Panc1 (cell line): ENCODE measurements at places on chromosomes 5 and 9. TPM values are rescaled to one million over a fixed set of nuclear protein-coding genes. Genes with fewer than 3 reads are reported as not detected.

- no peak overlapping the region for H3K4me3 ChIP-seq
- no peaks in the 10 kb centered on the region for H3K27me3 ChIP-seq
- DNase-seq = no peak
- no peaks in the 10 kb centered on the region for H3K36me3 ChIP-seq
- H3K4me1 ChIP-seq = no peaks in the 10 kb centered on the region
- H3K27ac ChIP-seq = no peak overlapping the region
These were observed 18.6 kb upstream of the ZNF366 start for GRCh38 chr5:72525816-72526215.

IL4 gene
- total RNA-seq = not detected

GRCh38 chr5:100905259-100905914, 2.3 kb upstream of the ST8SIA4 start:
- H3K4me3 ChIP-seq = no peak overlapping the region
- H3K27ac ChIP-seq = no peak overlapping the region
- H3K36me3 ChIP-seq = no peaks in the 10 kb centered on the region
- H3K4me1 ChIP-seq = peaks cover 4% of the 10 kb centered on the region

IQGAP2 gene
- 0.59 TPM for total RNA-seq

DNA sequence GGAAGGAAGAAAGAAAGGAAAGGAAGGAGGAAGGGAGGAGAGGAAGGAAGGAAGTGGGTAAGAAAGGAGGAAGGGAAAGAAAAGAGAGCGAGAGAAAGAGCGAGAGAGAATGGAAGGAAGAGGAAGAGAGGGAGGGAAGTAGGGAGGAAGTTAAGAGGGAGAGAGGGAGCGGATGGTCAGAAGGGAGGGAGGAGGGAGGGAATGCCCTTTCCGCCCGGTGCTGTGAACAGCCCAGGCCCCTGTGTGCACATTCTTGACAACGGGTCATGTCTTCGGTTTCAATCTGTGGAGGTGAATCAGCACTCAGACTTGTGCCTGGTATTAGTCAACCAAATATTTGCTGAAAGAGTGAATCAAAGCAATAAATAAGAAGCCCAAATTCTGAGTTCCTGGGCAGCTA, 39.2 kb downstream of the PRUNE2 start:
- H3K4me3 ChIP-seq = no peak overlapping the region
- H3K36me3 ChIP-seq = no peaks in the 10 kb centered on the region
- H3K27me3 ChIP-seq = no peaks in the 10 kb centered on the region
- no peaks in the 10 kb centered on the region for H3K4me1 ChIP-seq
- DNase-seq = peak; percentile 59

DNA sequence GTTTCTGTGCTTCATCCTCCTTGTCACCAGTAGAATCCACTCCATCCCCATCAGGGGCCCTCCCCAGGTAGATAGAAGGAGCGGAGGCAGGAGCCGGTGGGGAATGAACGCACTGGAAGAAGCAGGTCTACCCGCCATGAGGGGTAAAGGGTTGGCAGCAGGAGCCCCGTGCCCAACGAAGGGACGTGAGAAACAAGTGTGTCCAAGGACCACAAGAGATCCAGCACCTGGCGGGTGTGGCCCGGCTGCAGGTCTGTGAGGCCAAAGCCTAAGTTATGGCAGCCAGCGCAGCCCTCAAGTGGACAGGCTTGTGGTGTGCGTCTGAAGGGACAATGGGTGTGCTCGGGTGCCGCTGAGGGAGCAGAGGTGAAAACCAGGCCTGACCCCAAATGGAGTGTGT, 94.3 kb downstream of the IRX2 start:
- no peak for DNase-seq
- no peak overlapping the region for H3K27ac ChIP-seq
- H3K4me3 ChIP-seq = no peak overlapping the region
- no peaks in the 10 kb centered on the region for H3K4me1 ChIP-seq

DNA sequence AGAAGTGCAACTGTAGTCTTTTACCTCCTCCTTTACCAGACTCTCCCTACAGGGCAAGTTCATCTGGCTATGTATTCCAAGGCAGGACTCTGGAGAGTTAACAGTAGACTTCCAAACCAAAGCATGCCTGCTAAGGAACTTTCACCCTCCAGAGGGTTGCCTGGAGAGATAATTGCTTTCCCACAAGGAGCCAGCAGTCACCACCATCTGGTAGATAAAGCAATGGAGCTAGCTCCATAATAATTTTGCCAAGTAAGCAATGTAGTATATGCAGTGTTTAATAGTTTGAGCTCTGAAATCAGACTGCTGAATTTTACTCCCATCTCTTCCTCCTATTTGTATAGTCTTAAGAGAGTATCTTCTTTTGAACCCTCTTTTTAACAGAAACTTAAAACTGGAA, 566.8 kb upstream of the PTGER4 start:
- no peaks in the 10 kb centered on the region for H3K36me3 ChIP-seq
- H3K4me1 ChIP-seq = no peaks in the 10 kb centered on the region
- no peak overlapping the region for H3K27ac ChIP-seq
- no peak for DNase-seq
- no peaks in the 10 kb centered on the region for H3K27me3 ChIP-seq

GRCh38 chr9:38415856-38416255, 8.4 kb downstream of the IGFBPL1 start:
- H3K27me3 ChIP-seq = no peaks in the 10 kb centered on the region
- no peak overlapping the region for H3K27ac ChIP-seq
- no peaks in the 10 kb centered on the region for H3K4me1 ChIP-seq
- no peak for DNase-seq
- no peaks in the 10 kb centered on the region for H3K36me3 ChIP-seq

GRCh38 chr9:120909904-120910303, 16.7 kb downstream of the TRAF1 start:
- no peaks in the 10 kb centered on the region for H3K27me3 ChIP-seq
- no peaks in the 10 kb centered on the region for H3K36me3 ChIP-seq
- DNase-seq = no peak
- no peaks in the 10 kb centered on the region for H3K4me1 ChIP-seq
- H3K4me3 ChIP-seq = no peak overlapping the region

DNA sequence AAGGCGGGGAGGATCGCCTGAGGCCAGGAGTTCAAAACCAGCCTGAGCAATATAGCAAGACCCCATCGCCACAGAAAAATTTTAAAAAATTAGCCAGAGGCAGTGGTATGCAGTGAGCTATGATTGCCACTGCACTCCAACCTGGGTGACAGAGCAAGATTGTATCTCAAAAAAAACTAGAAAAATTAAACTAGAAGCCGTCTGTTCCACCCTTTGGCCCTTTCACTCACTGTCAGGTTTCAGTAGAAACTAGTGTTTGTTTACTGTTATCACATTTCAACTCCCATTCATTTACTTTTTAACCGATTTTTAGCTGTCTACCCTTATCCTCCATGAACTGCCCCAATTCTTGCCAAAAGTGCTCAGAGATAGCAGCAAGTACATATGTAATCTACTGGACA, 8.3 kb downstream of the UGCG start:
- DNase-seq = no peak
- H3K27me3 ChIP-seq = no peaks in the 10 kb centered on the region
- no peaks in the 10 kb centered on the region for H3K36me3 ChIP-seq
- H3K4me3 ChIP-seq = no peak overlapping the region
- H3K27ac ChIP-seq = peak overlapping the region; percentile 36

DNA sequence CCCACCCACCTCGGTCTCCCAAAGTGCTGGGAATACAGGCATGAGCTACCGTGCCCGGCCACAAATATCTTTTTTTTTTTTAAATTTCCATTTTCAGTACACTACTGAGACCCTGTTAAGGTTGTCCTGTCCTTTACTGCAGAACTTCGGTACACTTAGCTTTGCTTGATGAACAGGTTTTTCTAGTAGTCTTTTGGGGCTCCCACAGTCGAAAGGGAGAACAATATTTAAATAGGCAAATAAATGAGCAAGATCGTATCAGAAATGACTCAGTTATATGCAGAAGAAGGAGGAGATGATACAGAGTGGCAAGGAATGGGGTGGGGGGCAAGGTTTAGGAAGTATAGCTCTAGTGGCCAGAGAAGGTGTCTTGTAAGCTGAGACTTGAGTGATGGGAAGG, 52.7 kb downstream of the MSX2 start:
- peaks cover 19% of the 10 kb centered on the region for H3K27me3 ChIP-seq
- no peak for DNase-seq
- no peaks in the 10 kb centered on the region for H3K4me1 ChIP-seq

DNA sequence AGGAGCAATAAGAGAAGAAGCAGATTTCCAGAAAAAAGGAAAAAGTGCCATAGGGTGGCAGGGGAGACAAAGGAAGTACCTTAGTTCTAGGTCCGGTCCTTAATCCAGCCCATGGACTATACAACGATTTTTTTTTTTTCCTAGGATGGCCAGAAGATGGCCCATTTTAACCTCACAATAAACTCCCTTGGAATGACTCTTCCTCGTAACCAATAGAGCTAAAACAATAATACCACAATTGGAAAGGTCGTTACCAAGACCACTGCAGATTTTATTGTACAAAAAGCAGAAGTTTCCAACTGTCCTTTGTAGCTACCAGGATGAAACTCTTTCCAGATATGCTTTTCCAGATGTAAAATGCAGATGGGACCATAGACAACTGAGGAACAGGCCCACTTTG, 34.4 kb upstream of the SSBP2 start:
- H3K4me1 ChIP-seq = peaks cover 5% of the 10 kb centered on the region; the same call in 1 of the 2 replicates
- no peaks in the 10 kb centered on the region for H3K27me3 ChIP-seq
- no peak overlapping the region for H3K27ac ChIP-seq
- no peaks in the 10 kb centered on the region for H3K36me3 ChIP-seq

- no peak overlapping the region for H3K4me3 ChIP-seq
- no peaks in the 10 kb centered on the region for H3K36me3 ChIP-seq
- DNase-seq = no peak
- no peaks in the 10 kb centered on the region for H3K4me1 ChIP-seq
- H3K27me3 ChIP-seq = no peaks in the 10 kb centered on the region
These were observed 248.4 kb downstream of the PLK2 start for GRCh38 chr5:58211441-58211840.

GRCh38 chr5:109876941-109877669, 187.4 kb downstream of the MAN2A1 start:
- H3K4me3 ChIP-seq = no peak overlapping the region
- no peak for DNase-seq
- no peaks in the 10 kb centered on the region for H3K4me1 ChIP-seq
- no peaks in the 10 kb centered on the region for H3K27me3 ChIP-seq
- no peak overlapping the region for H3K27ac ChIP-seq
- H3K36me3 ChIP-seq = no peaks in the 10 kb centered on the region

SLC34A1 gene
- not detected for total RNA-seq

GRCh38 chr5:83653669-83654068, 67.0 kb downstream of the HAPLN1 start:
- H3K27me3 ChIP-seq = no peaks in the 10 kb centered on the region
- no peak overlapping the region for H3K27ac ChIP-seq
- no peak for DNase-seq
- no peaks in the 10 kb centered on the region for H3K4me1 ChIP-seq
- no peak overlapping the region for H3K4me3 ChIP-seq

RMRP gene
- 29,896 TPM for total RNA-seq

GRCh38 chr5:169728-170094, 21.6 kb upstream of the LRRC14B start:
- no peak overlapping the region for H3K27ac ChIP-seq
- no peaks in the 10 kb centered on the region for H3K27me3 ChIP-seq
- peaks cover 9% of the 10 kb centered on the region; the same call in 1 of the 2 replicates for H3K4me1 ChIP-seq

- no peaks in the 10 kb centered on the region for H3K4me1 ChIP-seq
- no peak overlapping the region for H3K4me3 ChIP-seq
- no peaks in the 10 kb centered on the region for H3K36me3 ChIP-seq
- H3K27me3 ChIP-seq = no peaks in the 10 kb centered on the region
- no peak overlapping the region for H3K27ac ChIP-seq
- no peak for DNase-seq
These were observed 14.1 kb upstream of the MARCOL start for GRCh38 chr5:148224117-148224742.

- H3K36me3 ChIP-seq = no peaks in the 10 kb centered on the region
- no peak for DNase-seq
- no peaks in the 10 kb centered on the region for H3K27me3 ChIP-seq
- H3K4me1 ChIP-seq = no peaks in the 10 kb centered on the region
- no peak overlapping the region for H3K27ac ChIP-seq
These were observed 405.4 kb downstream of the DMAC1 start for GRCh38 chr9:7394002-7394774.

- H3K4me3 ChIP-seq = no peak overlapping the region
- DNase-seq = no peak
- no peaks in the 10 kb centered on the region for H3K27me3 ChIP-seq
- H3K36me3 ChIP-seq = no peaks in the 10 kb centered on the region
These were observed 100.8 kb downstream of the CTNND2 start for GRCh38 chr5:11803436-11803835.

DNA sequence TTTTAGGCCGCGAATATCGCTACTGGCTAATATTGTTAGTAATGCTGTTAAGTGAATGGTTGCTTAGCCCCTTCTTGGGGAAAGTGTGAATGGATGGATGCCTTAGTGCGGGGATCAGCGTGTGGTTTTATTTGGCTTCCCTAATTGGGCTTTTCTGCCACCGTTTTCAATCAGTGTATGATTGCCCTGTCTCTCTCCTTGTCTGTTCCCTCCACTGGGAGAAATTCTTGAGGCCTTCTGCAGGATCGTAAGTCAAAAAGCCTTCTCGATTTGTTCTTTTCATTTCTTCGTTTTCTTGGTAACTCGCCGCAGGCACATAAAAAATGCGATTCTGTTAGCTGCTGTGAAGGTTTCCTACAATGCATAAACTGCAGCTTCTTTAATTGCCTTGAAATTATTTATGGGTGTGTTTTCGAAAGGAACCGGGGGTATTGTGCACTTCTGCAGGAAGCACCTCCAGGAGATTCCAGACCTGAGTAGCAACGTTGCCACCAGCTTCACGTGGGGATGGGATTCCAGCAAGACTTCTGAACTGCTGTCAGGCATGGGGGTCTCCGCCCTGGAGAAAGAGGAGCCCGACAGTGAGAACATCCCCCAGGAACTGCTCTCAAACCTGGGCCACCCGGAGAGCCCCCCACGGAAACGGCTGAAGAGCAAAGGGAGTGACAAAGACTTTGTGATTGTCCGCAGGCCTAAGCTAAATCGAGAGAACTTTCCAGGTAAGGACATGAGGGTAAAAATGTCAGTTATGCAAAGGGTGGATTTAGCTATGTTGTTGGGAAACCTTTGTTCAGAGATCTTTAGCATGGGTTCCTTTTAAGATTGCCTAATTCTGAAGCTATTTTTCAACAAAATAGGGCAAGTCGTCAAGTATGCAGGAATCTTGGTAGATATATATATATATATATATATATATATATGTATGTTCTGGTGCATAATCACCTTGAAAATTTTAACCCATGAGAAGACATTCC, 700 bp downstream of the SKP2 start:
- peak overlapping the region; percentile 79 for H3K4me3 ChIP-seq
- H3K27ac ChIP-seq = peak overlapping the region; percentile 97
- no peak for DNase-seq
- H3K27me3 ChIP-seq = no peaks in the 10 kb centered on the region

ANKRD31 gene
- total RNA-seq = not detected

DNA sequence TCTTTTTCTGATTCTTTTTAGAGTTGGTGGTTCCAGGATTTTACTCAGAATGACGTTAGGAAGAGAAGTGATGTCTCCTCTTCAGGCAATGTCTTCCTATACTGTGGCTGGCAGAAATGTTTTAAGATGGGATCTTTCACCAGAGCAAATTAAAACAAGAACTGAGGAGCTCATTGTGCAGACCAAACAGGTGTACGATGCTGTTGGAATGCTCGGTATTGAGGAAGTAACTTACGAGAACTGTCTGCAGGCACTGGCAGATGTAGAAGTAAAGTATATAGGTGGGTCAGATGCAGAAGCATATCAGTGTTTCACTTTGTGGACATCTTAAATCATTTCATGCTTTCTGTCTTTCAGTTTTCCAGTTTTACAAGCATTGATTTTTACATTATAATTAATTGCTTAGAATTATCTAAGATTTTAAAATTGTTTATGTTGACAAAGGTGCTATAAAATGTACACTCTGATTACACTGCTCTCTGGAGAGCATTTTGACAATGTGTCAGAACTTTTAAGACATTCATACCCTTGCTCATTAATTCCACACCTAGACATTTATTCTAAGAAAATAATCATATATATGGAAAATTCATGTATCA, 36.6 kb downstream of the NLN start:
- no peaks in the 10 kb centered on the region for H3K27me3 ChIP-seq
- H3K4me1 ChIP-seq = no peaks in the 10 kb centered on the region
- no peak overlapping the region for H3K4me3 ChIP-seq
- no peaks in the 10 kb centered on the region; the same call in 1 of the 2 replicates for H3K36me3 ChIP-seq
- DNase-seq = no peak
